Naive thymus-derived CD8-positive, alpha-beta T cell (primary cell): ENCODE measurements at places on chromosomes 11 and 22.

- DNase-seq: peak; percentile 51
These were observed 104.4 kb downstream of the NAT10 start for GRCh38 chr11:34209809-34210208.

DNA sequence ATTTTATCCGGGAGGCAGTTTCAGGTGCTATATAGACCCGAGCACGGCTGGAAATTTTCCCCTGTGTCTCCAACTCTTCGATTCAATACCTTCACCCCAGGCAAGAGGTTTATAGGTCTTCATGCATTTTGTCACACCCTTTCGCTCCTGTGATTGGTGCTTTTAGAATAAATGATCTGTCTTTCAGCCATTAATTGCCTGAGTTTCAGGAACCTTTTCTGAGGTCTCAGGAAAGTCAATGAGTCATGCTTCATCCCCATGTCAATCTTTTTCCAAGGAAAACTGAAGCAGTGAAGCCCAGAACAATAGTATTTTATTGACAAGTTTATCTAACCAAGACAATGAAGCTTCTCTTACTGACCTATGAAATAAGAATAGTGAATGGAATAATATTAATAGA, 29.9 kb downstream of the FAM181B start:
- no peak for DNase-seq

- DNase-seq: no peak
These were observed 21.3 kb downstream of the SIK2 start for GRCh38 chr11:111623527-111624030.

DNA sequence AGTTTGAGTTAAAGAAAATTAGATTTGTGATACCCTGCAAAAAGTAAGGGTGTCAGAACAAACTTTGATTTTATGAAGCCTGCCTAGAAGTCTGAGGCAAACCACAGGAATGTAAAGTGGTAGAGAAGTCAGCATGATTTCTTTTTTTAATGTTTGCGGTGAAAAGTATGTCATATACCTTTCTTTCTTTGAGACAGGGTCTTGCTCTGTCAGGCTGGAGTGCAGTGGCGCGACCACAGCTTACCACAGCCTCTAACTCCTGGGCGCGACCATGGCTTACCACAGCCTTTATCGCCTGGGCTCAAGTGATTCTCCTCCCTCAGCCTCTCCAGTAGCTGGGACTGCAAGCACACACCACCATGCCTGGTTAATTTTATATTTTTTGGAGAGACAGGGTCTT, 4.7 kb downstream of the API5 start:
- no peak for DNase-seq

GRCh38 chr11:83736684-83737083, 450.5 kb upstream of the CCDC90B start:
- no peak for DNase-seq
